ENCODE measurements at places on chromosomes 3 and 15. TPM values are rescaled to one million over a fixed set of nuclear protein-coding genes. Genes with fewer than 3 reads are reported as not detected.

Gene UROC1
- total RNA-seq = not detected

Gene GDPGP1
- total RNA-seq = 3.8 TPM

Gene BOC
- total RNA-seq = 15.7 TPM

Gene GCNT3
- total RNA-seq = not detected

Gene CHRM5
- total RNA-seq = under 0.01 TPM

Gene ISL2
- not detected for total RNA-seq

Gene ACKR4
- not detected for total RNA-seq

Gene GOLGA6L6
- not detected for total RNA-seq

Gene RLBP1
- total RNA-seq = not detected

Gene TRH
- total RNA-seq = not detected

Gene CCDC39
- total RNA-seq = not detected

Gene MYRIP
- total RNA-seq = not detected

Gene DUSP7
- 11.0 TPM for total RNA-seq

Gene HRG
- not detected for total RNA-seq

Gene CACNA2D3
- total RNA-seq = 13.8 TPM

Gene CALML4
- total RNA-seq = 3.9 TPM

Gene BCHE
- total RNA-seq = 9.4 TPM

Gene HHATL
- total RNA-seq = not detected

Gene TMEM207
- total RNA-seq = not detected

Gene CELSR3
- total RNA-seq = 1.6 TPM

Gene PROK2
- total RNA-seq = not detected

Gene CEMIP
- 29.6 TPM for total RNA-seq

Gene FEZF2
- total RNA-seq = not detected

Gene ALAS1
- 34.3 TPM for total RNA-seq

Gene ADPRH
- total RNA-seq = 25.3 TPM

Gene EFCC1
- not detected for total RNA-seq

Gene NTRK3
- under 0.01 TPM for total RNA-seq

Gene VWA5B2
- not detected for total RNA-seq

Gene TRNT1
- 11.3 TPM for total RNA-seq

Gene P2RY14
- total RNA-seq = not detected

Measured in placental epithelial cell (primary cell).